ENCODE measurements at places on chromosomes 12 and 14.

- DNase-seq: peak; percentile 4
These were observed 207.0 kb upstream of the CAND1 start for GRCh38 chr12:67062193-67062592.

DNA sequence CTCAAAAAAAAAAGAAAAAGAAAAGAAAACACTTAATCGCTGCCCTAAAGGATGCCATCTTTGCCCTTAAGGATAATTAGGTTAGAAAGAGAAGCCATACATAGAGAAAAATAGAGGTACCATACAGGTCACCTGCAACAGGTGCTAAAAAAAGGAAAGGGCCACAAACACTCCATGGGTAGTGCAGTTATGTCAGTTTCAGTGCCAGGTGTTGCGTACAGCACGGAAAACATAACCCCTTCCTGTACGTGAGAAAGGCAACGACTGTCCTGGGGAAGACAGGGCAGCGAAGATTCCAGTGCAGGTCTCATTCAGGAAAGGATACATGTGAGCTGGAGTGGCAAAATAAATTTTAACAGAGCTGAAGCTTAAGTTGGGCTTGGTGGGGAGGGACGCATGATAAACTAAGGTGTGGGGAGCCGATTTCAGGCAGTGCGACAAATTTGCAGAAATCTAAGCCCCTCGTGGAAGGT is 553 bp upstream of the DAZAP2 start:
- no peak for DNase-seq

DNA sequence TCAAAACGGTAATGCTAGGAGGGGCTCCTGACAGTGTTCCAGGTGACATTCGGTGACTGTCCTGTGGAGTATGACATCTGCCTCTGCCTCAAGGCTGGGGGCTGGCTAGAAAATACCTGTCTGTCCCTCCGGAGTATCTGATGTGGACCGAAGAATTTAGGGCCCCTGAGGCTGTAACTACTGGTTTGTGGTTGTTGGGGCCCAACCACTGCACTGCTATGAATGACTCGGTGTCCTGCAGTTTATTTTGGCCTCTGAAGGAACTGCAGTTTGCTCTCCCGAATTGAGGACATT is 198.9 kb upstream of the CAND1 start:
- DNase-seq: no peak

- DNase-seq: peak; percentile 46
These were observed 4.3 kb downstream of the BCAT1 start for GRCh38 chr12:24944601-24944975.

- DNase-seq: no peak
These were observed 635.8 kb upstream of the FOXG1 start for GRCh38 chr14:28130610-28131284.

- DNase-seq: no peak
These were observed 163.5 kb downstream of the CFAP54 start for GRCh38 chr12:96652870-96653269.

- DNase-seq: no peak
These were observed 72.4 kb downstream of the TMTC1 start for GRCh38 chr12:29711381-29711780.

DNA sequence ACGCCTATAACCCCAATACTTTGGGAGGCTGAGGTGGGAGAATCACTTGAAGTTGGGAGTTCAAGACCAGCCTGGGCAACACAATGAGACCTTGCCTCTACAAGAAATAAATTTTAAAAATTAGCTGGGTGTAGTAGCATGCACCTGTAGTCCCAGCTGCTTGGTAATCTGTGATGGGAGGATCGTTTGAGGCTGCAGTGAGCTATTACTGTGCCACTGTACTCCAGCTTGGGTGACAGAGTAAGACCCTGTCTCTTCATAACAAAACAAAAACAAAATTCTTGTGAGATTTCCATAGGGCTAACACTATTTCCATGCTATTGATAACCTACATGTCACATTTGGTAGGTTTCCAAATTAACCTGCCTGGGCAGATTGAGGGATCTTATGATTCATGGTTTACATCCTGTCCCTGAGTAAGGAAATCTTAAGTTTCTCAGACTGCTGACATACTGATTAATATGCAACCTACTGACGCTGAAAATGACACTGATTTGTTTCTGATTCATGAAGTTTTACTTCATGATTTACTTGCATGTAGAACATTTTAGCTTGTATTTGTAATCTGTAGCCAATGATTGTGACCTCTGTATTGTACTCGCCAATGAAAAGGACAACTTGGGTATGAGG is 15.9 kb downstream of the ATP6V1D start:
- no peak for DNase-seq

DNA sequence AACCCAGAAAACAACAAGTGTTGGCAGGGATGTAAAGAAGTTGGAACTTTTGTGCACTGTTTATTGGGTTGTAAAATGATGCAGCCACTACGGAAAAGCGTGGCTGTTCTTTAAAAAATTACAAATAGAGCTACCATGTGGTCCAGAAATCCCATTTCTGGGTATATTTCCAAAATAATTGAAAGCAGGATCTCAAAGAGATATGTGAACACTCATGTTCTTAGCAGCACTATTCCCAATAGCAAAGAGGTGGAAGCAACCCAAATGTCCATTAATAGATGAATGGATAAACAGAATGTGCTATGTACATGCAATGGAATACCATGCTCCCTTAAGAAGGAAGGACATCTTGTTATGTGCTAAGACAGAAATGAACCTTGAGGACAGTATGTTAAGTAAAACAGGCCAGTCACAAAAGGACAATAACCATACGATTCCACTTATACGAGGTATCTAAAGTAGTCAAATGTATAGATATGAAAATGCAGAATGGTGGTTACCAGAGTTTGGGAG is 249.5 kb downstream of the PHLDA1 start:
- no peak for DNase-seq

GRCh38 chr14:100424504-100425428 is 101.6 kb downstream of the SLC25A47 start:
- DNase-seq: no peak

- DNase-seq: peak; percentile 64
These were observed 23.6 kb upstream of the TMEM260 start for GRCh38 chr14:56555921-56556570.

DNA sequence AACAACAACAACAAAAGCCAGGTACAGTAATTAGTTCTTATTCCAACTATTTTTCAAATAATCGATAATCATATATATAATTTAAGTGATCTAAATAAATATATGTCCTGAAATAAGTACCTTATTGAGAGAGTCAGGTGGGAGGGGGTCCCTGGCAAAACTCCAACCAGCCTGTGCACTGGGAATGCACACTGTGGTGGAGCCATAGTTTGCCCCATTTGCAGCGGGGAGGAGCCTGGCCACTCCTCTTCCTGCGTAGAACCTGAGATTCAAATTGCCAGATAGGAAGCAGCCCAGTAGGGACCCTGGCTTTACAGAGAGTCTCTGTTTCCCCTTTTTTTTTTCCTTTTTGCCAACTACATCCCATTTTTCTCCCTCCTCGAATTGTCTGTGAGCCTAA is 26.4 kb downstream of the CPNE8 start:
- no peak for DNase-seq

- peak; percentile 74 for DNase-seq
These were observed 610 bp downstream of the TMTC2 start for GRCh38 chr12:82687021-82688011.

DNA sequence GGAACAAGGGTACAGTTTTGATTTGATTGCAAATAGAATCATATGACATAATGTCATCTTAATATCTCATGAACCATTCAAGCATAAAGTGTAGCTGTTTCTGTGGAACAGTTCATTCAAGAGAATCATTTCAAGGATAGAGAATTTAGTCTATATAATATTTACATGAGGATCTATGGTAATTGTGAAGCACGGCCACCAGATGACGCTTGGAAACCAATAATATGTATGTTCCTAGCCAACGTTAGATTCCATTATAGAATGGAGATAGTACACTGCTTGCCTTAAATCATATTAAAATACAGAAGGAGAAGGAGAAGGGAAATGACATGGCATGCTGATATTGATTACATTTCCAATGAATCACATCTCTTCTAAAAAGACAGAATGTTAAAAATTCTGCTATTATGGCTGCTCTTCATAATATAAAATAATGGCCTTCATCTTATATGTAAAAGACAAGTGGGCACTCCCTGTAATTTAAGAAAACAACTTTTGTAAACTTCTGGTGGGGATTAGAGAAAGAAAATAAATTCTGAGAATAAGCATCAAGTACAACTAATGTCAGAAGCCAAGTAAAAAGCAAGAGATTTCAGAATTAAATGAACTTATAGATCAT is 351.0 kb downstream of the NAV3 start:
- peak; percentile 68 for DNase-seq

DNA sequence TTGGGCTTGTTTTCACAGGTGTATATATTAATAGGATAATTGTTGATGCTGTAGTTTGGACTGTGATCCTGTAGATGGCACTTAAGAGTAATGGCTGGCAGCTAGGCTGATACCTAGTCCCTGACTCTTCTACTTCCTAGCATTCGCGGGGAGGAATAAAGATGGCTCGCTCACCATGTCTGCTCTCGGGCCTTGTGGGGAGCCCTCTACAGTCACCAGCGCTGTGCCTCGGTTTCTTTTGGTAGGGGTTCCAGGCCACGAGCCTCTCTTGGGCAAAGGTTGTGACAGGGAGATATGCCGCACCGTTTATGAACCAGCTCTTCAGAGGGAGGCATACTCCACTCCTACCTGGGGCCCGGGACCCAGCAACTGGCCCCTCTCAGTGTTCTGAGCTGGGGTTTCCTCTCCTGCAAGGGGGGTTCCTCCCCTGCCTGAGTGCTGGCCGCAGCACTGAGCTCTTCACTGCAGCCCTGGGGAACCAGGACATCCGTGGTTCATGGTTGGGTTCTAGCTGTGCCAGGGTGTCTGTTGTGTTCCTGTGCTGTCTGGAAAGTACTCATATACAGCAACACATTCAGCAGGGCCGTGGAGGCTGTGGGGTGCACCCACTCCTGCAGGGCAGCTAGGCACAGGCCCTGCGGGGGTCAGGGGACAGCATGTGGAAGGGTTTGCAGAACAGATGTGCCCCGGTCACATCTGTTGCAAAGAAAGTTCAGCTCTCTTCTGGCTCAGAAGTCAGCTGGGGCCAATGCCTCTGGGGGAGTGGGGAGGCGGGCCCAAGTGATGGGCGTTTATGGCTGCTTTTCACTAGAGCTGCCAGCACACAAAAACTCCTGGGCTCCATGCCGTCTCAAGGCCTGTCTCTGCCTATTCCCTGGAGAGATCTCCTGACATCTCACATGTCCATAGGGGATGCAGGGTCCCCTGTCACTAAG is 147.9 kb downstream of the PPFIA2 start:
- peak; percentile 6 for DNase-seq

- no peak for DNase-seq
These were observed 155.6 kb downstream of the MON2 start for GRCh38 chr12:62622177-62622576.

- no peak for DNase-seq
These were observed 55.6 kb downstream of the GTF2A1 start for GRCh38 chr14:81165188-81165587.

Data from adipocyte (in vitro differentiated cells).